Stimulated activated CD8-positive, alpha-beta memory T cell treated with anti-CD3 and anti-CD28 coated beads, Interleukin-7, amount 100 ng/mL, for 24 hours (primary cell): ENCODE measurements at places on chromosomes 3 and 15.

DNA sequence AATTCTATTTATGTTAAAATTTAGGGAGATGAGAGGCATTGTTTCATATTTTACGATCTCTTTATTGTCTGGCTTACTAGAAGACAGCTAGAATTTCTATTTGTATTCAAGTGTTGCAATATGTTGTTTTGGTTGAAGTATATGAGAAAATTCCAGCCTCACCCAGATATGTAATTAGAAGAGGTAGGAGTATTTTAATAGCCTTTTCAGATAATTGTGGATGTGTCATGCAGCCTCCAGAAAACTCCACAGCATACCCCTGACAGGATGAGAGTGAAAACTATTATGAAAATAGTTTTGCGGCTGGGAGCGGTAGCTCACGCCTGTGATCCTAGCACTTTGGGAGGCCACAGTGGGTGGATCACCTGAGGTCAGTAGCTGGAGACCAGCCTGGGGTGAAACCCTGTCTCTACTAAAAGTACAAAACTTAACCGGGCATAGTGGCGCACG is 21.5 kb upstream of the USP3 start:
- DNase-seq: no peak

- DNase-seq: no peak
Measured at GRCh38 chr3:54357301-54357700, 234.9 kb downstream of the CACNA2D3 start.

DNA sequence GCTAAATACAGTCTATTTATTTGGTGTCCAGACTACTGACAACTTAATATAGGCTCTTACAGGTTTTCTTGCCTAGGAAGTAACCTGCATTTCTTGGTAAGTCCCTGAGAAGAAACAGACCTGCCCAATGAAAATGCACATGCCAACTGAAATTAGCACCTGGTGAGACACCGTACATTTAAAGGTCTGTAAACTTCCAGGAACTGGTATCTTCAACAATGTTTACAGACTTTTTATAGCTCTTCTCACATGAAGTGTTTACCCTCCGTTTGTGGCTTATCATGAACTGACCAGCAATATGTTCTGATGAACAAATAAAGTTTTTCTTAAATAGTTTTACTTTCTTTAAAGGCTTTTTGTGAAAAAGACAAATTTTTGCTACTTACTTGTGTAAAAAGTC is 93.3 kb downstream of the PCCB start:
- DNase-seq: no peak

DNA sequence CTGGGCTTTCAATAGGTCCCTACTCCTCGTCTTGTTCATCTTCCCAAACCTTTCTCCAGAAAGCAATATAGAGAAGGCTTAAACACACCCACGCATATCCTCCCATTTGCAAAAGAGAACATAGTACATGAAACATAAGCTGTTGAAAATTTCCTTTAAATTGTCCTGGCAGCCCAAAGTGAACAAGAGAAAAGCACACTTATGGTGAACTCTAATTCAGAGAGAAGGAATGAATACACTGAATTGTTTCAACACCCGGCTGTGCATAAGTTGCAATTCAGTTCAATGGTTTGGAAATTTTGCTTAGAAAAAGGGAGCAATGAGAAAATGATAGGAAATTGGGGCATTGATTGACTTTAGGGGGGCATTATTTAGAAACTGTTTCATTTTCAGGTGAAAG is 202.6 kb downstream of the TIGIT start:
- DNase-seq: no peak

DNA sequence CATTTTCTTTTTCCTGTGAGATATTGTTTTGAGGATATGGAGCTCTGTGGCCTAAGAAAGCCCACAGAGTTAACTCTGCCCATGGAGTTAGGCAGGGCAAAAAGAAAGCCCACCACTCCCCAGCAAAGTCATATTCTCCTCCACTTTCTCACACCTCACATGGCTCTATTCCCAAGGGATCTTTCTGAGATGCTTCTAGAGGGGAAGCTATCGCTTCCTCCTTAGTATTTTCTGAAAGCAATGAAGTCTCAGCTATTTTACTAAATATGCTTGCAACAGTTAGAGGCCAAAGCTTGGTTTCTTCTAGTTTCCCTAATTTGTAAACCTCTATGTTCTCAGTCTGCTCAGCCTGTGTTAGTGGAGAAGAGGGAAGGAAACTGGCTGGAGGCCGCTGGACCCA is 80.3 kb upstream of the EOMES start:
- DNase-seq: no peak

DNA sequence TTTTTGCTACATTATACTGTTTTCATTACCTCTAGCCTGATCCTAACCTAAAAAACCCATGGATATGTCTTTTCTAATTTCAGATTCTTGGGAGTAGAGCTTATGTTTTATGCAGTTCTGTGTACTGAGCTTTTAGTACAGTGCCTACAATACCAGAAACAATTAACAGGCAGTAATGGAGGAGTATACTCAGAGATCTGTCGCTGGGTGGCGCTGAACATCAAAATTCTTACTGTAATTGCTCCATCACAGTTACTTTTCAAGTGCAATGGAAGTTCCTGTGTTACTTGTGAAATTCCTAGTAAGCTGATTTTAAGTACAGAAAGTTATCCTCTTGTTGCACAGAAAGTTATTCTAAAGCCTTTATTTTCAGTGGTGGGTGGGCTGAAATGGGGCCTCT is 66.9 kb downstream of the RNF13 start:
- DNase-seq: no peak

- DNase-seq: no peak
Measured at GRCh38 chr3:188367678-188368077, 213.7 kb downstream of the LPP start.

DNA sequence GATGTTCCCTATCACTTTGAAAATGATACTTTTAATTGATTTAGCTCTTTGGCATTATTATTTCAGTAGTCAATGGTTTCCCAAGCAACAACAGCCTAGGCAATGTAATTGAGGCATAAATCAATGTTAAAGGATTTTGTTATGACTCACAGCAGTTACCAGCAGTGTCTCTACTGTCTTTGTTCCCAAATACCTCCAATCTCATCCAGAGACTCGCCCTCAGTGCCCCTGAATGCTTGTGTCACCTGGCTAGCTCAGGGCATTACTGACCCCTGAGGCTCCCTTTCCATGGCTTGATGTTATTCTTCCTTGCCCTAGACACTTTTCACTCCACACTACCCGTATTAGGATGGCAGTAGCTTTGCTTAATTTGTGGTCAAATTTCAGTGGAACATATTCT is 227.2 kb downstream of the SQOR start:
- no peak for DNase-seq

DNA sequence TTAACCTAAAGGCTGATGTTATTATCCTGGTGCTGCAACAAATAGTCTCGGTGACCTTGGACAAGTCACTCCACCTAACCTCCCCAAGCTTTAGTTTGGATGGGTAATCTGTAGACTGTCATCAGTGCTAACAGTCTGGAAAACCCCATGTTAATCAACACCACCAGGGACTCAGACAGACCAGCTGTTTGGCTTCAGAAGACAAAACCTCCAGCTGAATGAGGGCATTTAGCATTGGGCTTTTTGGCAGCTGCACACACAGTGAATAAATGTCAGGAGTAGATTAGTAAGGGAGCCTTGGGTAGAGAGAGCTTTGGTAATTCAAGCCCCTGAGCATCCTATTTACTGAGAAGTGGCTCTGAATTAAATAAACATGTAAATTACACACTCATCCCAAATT is 24.9 kb upstream of the C3orf80 start:
- DNase-seq: no peak

- no peak for DNase-seq
Measured at GRCh38 chr3:144760831-144761230, 789.2 kb downstream of the DIPK2A start.

GRCh38 chr3:155748611-155749365 is 3.9 kb upstream of the PLCH1 start:
- DNase-seq: no peak

DNA sequence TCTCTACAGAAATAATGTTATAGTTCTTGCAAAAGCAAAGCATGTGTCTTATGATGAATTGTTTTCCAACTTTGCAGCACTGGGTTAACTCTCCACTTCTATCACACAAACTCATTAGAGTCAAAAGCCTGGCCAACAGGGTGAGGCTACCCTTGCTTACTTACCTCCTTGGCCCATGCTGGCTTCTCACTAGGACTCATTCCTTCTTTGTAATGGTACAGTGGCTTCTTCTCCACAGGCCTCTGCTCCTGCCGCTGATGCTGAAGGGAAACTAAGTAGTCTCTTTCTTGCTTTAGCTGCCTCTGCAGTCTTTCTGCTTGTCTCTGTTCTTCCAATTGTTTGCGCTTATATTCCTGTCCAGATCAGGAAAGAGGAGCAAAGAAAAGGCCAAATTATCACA is 111.5 kb upstream of the SLC2A2 start:
- DNase-seq: no peak

DNA sequence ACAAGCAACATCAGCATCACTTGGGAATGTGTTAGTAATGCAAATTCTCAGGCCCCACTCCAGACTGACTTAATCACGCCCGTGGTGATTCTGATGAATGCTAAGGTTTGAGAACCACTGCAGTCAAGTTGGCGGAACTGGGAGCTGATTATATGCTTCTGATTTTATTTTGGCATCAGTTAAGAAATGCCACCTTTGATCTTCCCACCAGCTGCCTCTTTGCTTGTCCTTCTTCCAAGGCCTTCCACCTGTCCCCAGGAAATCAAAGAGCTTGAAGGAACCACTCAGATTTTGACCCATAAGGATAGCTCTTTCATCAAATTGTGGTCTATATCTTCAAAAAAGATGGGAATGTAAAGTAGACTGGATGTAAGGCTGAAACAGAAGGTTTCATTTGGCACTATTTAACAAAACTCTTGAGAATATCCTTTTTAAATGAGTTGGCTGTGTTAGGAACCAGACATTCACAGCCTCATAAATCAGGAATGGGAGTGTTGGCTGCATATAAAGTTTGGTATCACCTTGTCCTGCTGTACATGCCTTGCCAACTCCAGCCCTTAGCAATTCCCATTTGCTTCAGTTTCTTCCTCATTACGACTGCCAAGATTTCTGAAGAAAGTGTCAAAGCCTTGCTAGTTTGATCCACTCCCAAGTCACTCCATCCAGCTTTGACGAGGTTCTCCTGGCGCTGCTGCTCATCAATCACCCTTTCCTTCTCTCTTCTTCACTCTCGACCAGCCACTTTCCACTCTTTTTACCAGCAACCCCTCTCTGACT is 125.8 kb upstream of the NPHP3 start:
- no peak for DNase-seq

DNA sequence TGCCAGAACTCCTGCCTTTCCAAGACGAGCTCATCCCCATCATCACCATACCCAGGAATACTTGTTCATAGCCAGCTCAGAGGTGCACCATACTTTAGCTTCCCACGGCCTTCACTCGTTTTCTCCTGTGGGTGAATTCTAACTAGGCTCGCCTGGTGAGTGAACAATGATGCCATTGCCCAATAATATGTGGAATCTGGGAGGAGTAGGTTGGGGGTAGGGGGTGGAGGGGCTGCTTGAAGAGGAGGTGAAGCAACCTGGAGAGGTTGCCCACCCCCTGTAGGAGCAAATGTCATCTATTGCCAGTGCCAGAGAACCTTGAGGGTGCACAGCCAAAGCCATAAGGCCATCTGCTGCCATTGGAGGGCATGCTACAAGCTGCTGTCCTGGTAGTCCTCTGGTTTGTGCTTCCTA is 592 bp upstream of the ZNF445 start:
- no peak for DNase-seq

GRCh38 chr3:147422601-147423536 is 13.7 kb downstream of the ZIC1 start:
- DNase-seq: no peak

DNA sequence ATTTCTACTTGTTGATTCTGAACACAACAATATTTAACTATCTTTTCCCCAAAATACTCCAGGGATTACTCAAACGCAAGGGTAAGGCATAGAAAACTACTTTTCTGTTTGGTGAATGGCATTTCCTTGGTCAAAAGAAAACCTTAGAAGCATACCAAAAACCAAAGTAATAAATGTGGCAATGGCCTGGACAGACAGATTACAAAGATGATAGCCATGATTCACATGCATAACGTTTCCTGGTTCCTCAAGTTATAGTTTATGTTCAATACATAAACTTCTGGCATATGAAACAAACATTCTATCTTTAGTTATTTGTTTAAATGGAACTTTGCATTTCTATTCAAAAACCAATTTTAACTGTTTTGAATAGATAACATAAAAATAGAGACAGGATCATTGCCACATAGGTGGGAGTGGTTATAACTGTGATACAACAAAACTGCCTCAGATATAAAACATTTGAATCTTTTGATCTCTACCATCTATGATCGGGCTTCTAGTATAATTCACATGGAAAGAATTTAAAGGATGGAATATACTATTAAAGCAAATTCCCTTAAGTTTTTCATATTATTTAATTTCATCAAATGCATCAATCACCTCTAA is 32.1 kb downstream of the FOXP1 start:
- no peak for DNase-seq

- DNase-seq: no peak
Measured at GRCh38 chr3:177194299-177194698, 3.0 kb downstream of the TBL1XR1 start.

DNA sequence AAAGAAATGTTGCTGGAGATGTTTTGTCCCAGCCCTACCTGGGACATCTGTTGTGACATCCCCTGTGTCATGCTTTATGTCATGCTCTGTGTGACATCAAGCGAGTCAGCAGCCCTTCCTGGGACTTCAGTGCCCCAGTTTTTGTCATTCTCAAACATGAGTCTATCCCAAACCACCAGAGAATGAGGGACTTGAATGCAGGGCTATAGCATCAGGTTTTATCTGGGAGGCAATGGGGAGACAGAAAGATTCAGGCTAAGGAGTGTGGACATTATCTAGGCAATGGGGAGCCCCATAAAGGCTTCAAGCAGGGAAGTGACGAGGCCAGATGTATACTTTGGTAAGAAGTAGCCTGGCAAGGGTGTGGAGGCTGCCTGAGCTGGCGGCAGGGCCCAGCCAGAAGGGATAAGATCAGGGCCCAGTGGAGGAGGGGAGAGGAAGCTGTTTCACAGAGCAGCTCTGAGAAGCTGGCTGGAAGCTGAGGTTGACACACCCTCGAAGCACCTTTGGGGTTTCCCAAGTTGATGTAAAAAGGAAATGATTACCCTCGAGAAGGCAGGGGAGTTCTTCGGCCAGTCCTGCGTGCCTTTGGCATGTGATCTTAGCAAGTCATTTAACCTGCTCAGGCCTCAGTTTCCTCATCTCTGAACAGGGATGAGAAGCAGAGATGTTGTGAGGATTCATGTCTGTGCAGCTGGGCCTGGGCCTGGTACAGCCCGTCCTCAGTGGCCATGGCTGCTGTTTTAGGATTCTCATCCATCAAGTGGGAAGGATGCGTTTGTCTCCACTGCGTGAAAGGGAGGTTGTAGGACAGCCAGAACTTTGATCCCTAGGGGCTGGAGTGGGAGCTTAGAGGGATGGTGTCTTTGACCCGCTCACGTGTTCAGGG is 34.3 kb downstream of the IRAK2 start:
- no peak for DNase-seq

DNA sequence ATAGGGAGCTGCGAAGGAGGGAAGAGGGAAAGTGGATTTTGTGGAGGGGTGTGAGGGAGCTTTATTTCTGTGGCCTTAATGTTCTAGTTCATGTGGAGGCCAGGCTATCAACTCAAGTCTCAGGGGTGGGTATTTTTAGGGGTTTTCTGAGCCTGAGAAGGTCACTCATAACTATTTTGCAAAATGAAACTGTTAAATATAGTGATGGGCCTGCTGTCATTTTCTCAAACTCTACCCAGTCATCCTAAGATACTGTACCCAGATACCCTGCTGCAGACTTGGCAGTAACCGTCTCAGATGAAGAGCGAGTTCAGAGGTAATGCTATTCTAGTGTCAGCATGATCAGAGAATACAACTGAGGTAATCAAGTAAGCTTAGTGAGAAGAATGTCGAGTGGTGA is 545.0 kb upstream of the TBL1XR1 start:
- no peak for DNase-seq
